ENCODE measurements at places on chromosomes 2 and 18.

- no peak for DNase-seq
These were observed 586.5 kb upstream of the SLC8A1 start for GRCh38 chr2:41038408-41038807.

DNA sequence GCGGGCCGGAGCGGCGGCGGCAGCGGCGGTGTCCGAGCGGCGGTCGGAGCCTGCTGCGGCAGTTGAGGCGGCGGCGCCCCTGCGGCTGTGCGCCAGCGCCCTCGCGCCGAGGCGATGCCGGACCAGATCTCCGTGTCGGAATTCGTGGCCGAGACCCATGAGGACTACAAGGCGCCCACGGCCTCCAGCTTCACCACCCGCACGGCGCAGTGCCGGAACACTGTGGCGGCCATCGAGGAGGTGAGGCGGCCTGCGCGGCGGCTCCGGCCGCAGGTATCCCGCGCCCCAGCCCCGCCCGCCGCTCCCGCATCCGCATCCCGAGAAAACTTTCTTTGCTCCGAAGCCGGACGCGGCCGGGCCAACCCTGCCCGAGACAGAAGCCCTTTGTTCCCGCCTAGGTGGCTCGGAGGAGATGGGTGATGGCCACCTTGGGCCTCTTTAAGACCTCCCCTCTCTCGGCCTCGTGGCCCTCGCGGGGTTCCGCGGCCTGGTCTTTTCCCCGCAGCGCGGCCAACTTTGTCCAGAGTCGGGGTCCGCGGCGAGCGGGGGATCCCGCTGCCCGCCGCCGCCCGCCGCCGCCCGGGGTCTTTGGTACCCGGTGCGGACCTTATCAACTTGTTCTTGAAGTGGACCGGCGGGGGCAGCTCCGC, 504 bp downstream of the ASAP2 start:
- peak; percentile 57 for DNase-seq

- DNase-seq = no peak
These were observed 5.2 kb downstream of the ARHGAP25 start for GRCh38 chr2:68739595-68740399.

DNA sequence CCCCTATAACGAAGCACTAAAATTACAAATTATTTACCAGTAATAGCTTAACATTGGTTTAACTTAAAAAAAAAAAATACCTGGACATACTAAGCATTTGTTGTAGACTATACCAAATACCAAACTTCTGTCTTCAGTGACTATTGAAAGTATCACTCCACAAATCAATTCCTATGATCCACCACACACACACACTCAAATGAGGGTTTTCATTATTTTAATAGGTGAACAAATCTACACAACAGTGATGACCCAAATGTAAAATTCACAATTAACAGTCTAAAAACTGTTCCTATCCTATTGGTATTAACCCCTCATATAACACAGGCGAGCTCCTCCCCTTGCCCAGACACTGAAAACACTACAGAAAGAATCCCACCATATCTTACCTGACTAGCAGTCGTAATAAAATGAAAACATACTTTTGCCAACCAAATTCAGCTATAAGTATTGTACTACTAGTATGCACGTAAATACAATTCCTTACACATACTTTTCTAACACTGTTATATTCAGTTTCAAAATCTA, 2.5 kb downstream of the SP3 start:
- no peak for DNase-seq

DNA sequence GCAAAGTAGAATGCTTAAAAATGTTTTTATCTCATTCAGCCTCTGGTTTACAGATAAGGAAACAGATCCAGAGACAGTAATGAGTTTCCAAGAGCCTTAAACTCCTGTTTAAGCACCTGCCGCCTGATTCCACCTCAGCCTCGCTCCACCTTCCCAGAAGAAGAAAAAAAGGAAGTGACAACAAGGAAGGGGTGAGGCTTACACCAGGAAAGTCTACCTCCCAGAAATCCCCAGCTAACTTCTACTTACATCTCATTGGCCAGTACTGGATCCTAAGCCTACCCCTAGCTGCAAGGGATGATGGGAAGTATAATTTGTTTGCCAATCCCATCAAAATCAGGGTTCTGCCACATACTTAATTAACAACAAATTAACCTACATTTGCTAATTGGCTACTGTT, 15.3 kb upstream of the ARID5A start:
- no peak for DNase-seq

DNA sequence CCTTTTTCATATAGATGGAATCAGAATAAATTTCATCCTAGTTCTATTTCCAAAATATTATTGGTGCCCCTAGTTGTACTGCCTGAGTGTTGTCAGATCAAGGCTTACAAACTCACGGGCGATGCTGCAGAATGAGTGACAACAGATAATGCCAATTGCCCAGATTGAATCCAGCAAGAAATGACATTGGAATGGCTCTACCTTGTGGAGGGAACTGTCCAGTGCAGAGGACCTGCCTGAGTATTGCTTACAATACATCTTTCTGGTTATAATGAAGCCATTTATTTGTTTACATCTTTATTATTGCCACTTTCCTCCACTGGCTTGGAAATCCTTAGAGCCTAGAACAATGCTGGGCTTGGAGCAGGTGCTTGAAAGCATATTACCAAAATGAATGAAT, 7.8 kb upstream of the IL1R2 start:
- no peak for DNase-seq

Measured in activated CD8-positive, alpha-beta memory T cell treated with anti-CD3 and anti-CD28 coated beads, Interleukin-2, amount 50 U/mL, for 48 hours (primary cell).